Motor neuron (in vitro differentiated cells): ENCODE measurements at places on chromosomes 6 and 20.
A peak's percentile ranks its signal among the peaks of the same experiment; 100 is the strongest.

DNA sequence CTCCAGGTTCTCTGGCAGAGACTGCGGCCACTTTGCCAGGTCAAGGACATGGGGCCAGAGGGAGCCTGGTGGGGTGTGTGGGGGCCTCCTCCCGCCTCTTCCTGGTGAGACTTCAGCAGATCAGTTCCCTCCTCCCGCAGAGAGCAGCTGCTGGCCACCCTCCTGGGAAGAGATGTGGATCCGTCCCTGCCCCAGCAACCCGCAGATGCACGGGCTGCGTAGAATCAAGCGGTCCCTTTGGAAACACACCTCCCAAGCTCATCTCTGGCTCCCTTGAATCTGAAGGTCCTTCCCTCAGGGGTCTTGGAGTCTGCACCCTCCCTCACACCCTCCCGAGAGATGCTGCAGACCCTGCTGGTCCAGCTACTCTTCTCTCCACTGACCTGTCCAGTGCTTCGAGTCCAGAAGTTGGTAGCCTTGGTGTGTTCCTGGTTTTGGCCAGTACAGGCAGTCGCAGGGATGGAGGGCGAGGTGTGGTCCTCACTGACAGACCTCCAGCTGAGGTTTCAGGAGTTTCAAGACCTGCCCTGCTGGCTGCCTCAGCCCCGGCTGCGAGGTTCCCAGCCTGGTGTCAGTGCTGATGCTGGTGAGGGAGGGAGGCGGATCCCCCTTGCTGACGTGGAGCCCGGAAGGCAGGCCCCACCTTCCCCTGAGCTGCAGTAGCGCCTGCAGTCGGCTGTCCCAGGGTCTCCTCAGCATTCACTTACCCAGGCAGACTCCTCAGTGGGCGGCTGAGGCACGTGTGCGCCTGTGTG lies at the start of gene NPBWR2:
Gene NPBWR2, minus strand, starts transcription at position 585 of the 755 bp plus-strand sequence. CDS start 734 bp downstream, outside the sequence.
- peak; percentile 65 for ATAC-seq

DNA sequence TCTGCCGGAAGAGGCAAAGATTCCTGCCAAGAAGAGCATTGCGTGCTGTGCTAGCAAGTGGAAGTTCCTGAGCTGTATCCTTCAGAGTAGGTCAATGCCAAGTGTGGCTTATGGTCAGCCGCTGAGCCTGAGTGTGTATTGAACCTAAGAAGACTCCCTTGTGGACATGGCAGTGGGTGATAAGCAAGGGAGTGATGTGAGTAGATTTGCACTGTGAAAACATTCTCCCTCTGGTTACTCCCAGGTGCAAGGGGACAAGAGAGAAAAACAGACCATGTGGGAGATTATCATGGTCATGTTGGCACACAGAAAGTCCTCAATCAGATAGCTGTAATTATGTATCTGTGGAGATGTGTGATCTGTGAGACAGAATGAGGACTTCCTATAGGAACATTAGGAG lies 6.1 kb upstream of the TMEM74B start:
- no peak for ATAC-seq

DNA sequence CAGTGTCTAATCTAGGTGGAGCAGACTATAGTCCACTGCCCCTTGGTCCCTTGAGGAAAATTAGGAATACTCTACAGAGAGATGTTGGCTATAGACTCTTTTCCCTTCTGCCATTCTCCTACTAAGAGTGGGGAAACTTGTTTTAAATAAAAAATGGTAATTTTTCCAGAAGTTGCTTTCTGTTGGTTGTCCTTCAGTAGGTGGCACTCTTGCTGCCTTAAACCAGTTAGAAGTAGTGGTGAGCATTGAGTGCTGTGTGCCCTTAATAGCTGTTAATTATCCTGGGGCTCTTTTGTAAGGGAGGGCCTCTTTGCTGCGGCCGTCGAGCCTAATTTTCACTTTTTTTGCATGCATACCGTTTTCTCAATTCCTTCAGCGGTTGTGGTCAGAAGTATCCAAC lies 2.8 kb downstream of the CMTR1 start:
- no peak for ATAC-seq

- no peak for ATAC-seq
These were observed 47.8 kb downstream of the MYH7B start for GRCh38 chr20:35003211-35004031.

GRCh38 chr6:157503018-157503747 lies 122.2 kb downstream of the ZDHHC14 start:
- no peak for ATAC-seq

DNA sequence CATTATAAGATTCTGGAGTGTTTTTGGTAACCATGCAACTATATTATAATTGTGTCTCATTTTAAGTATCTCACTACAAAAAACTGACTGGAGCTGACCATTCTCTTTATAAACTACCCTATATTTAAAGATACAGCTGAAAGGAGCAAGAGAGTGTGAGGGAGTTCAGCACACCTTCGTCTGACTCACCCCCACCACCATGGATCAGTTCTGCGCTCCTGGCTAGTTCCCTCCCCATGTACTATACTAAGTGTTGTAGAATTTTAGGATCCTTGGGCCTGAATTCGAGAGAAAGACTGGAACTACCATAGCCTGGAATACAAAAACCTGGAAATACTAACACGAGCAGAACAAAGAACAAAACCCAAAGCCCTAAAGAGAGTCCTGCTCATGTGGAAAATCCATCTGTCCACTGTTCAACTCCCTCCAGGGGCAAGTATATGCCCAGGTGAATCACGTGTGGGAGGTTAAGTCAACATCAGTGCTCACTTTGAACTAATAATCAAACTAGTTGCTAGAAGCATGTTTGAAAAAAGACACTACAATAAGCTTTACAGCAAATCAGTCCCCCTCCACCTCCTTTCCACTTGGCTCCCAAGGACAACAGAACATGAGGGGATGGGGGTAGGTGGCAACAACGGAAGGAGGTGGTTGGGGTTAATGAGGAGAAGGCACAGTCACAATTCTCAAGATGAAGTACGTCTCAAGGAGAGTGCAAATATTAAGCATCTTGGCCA lies 46.8 kb downstream of the ELOVL5 start:
- ATAC-seq: no peak

DNA sequence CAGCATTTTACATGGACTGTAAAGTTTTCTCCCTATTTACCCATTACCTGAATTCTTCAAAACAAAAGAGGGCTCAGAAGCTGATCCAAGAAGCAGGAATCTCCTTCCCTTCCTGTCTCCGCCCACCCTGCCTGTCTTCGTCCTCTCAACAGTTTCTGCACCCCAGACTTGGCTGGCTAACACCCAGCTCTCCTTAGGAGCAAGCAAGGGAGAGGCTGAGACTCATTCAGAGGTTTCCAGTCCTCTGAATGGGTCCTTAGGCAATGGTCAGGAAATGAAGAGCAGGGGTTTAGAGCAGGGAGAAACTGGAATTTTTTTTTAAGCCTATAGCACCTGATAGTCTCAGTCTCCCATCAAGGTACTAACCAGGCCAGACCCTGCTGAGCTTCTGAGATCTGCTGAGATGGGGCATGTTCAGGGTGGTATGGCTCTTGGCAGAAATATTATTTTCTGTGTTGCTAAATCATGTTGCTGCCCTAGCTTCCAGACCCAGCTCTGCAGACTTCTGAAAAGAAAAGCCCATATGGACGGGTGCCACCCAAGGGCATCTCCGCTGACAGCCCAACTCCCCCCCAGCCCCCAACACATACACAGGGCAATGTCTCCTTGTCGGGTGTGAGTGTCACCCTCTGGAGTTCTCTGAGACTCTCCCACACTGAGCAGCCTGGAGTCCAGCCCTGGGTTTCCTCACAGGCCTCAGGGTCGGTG lies 74.6 kb upstream of the CD93 start:
- ATAC-seq: no peak

DNA sequence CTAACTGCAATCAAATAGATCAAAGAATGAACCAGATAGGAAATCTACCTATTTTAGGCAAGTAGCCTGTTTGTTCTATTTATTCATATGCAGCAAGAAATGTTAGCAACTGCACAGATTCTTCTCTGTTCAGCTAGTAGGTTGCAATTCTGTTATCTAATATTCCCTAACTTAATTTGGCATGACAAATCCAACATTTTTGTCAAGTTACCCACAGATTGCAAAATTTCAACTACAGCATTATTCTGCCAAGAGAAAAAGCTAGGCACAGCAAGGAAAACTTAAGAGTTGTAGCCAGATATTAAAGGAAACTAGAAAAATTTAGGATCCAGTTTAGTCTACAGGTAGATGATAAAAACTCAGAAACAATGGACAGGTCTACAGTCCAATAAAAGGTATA lies 104.4 kb upstream of the SYNCRIP start:
- ATAC-seq: no peak

- no peak for ATAC-seq
These were observed 1305.2 kb downstream of the EPHA7 start for GRCh38 chr6:92114091-92114675.

- no peak for ATAC-seq
These were observed 276.7 kb downstream of the SOX4 start for GRCh38 chr6:21870076-21870730.

- no peak for ATAC-seq
These were observed 57.5 kb downstream of the ILRUN start for GRCh38 chr6:34638834-34639736.

GRCh38 chr20:59559863-59560262 lies 44.5 kb upstream of the PHACTR3 start:
- ATAC-seq: no peak

DNA sequence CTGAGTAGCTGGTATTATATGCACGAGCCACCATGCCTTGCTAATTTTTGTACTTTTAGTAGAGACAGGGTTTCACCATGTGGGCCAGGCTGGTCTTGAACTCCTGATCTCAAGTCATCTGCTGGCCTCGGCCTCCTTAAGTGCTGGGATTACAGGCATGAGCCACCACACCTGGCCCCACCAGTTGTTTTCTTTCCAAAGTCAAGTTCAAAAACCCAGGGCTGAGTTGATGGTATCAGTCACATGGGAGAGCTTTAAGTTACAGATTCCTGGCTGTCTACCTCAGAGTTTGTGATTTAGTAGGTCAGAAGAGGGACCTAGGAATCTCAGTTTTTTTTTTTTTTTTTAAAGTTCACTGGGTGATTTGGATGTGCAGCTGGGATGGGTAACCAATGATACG lies 107.7 kb downstream of the SCP2D1 start:
- ATAC-seq: no peak

DNA sequence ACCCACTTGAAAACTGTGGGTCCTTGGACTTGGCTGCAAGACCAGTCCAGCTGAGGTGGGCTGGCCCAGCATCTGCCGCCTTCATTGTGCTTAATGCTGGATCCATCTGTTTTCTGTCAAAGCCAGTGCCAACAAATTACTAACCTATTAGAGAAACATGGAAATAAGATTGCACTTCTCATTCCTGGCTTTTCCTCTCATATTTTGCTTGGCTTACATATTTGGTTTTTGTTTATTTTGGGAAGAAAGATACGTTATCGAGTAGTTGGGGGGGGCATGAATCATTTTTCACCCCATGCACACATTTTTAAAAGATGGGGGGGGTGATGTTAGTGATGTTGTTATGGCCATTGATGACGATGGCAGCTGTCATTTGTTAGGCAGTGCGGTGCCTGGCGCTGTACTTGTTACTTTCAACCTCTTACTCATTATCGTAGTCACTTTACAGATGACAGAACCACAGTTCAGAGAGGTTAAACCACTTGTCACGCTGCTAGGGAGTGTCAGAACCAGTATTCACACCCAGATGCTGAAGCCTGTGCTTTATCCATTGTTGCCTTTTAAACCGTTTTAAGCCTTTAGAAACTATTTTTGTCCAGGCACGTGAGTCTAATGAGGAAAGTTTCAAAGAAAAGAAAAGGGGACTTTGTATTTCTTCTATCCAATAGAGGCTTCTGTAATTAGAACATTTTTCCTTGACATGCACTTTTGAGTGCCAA lies 180.0 kb downstream of the TMEM242 start:
- ATAC-seq: peak; percentile 54

GRCh38 chr6:160417550-160417949 lies 69.4 kb downstream of the SLC22A3 start:
- no peak for ATAC-seq

DNA sequence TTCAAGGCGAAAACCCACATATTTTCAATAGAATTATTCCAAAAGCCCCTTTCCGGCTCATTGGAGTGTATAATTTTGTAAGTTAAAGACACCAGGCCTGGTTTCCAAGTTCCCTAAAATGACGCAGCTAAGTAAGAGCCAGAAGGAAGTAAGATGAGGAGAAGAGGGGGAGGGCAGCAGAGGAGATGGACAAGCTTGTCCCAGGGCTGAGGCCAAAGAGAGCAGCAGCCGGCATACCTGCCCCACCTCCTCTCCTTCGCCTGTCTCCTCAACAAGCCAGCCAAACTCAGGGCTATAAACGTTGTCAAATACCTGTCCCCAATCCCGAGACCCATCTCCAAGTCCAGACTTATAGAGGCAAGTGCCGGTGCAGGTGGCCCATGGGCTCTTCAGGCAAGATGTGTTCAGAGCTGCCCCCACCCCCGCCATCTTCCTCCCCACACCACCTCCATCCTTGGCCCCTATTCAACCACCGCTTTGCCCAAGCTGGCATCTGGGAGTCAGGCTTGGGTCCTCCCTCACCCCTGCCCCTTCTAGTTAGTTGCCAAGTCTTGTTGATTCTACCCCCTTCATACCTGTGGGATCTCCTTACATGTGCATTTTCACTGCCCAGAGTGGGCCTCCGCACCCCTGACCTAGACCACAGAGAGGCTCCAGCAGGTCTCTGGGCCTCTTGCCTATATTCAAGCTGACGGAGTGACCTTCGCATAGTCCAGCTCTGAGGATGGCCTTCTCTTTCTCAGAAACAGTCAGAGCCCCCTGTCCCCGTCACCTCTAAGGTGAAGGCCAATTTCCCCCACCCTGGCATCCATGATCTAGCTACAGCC lies 75.7 kb upstream of the SIRPA start:
- no peak for ATAC-seq

- peak; percentile 57 for ATAC-seq
These were observed 16.7 kb upstream of the PRDM1 start for GRCh38 chr6:106069478-106069877.

- ATAC-seq: no peak
These were observed 20.7 kb downstream of the CGA start for GRCh38 chr6:87074101-87074621.

GRCh38 chr6:25156123-25156522 lies 123.1 kb upstream of the CARMIL1 start:
- no peak for ATAC-seq

DNA sequence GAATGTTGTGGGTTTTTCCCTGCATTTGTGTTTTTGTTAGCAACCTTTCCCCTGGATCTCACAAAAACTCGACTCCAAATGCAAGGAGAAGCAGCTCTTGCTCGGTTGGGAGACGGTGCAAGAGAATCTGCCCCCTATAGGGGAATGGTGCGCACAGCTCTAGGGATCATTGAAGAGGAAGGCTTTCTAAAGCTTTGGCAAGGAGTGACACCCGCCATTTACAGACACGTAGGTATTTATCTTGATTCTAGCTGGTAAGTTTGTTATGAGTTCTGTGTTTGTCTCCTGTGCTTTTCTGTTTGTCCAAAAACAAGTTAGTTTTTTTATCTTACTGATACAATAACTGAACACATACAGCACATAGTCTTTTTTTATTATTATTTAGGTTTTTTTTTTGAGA lies 3.0 kb downstream of the SLC25A27 start:
- ATAC-seq: no peak

- peak; percentile 98 for ATAC-seq
These were observed 441.1 kb upstream of the ARID1B start for GRCh38 chr6:156336089-156336488.

DNA sequence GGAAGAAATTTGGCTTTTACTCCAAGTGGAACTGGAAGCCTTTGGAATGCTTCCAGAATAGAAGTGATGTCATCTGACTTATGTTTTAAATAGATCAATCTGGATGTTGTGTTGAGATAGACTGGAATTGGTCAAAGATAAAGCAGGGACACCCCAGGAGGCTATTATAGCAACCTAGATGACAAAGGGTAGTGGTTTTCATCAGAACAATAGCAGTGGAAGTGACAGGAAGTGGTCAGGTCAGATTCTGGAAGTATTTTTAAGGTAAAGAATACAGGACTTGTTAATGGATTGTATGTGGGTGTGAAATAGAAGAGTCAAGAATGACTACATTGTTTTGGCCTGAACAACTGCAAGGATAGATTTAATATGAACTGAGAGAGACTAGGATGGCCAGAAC lies 191.4 kb downstream of the ADGRB3 start:
- ATAC-seq: no peak
